ENCODE measurements at places on chromosomes 2 and 18.

- DNase-seq: no peak
These were observed 35.5 kb upstream of the PELI1 start for GRCh38 chr2:64179582-64180321.

DNA sequence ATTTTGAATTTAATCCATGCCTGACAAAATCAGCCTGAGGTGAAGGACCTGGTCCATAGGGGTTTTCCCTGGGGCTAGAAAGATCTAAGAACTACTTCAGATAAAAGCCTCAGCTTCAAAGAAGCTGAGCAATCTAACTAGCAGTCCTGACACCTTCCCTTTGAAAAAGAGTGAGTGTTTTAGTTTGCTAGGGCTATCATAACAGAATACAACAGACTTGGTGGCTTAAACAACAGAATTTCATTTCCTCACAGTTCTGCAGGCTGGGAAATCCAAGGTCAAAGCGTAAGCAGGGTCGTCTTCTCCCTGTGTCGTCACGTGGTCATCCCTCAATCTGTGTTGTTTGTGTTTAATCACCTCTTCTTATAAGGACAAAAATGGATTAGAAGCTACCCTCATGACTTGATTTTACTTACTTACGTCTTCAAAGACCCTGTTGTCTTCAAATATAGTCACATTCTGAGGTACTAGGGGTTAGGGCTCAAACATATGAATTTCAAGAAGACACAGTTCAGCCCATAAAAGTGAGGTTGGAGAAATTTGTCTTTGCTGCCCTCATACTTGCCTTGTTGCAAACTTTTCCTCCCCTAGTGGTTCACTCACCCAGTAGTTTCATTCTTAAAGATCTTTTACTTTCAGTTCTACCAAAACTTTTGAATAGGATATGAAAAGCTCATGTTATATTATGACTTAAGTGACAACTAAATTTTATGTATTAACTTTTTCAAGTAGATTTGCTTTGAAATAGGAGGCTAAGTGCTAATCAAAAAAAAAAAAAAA lies 673.8 kb downstream of the ARHGAP15 start:
- peak; percentile 4 for DNase-seq

GRCh38 chr2:133653056-133653455 lies 84.8 kb upstream of the NCKAP5 start:
- DNase-seq: no peak

GRCh38 chr2:54704688-54705605 lies 18.5 kb upstream of the EML6 start:
- DNase-seq: peak; percentile 13

DNA sequence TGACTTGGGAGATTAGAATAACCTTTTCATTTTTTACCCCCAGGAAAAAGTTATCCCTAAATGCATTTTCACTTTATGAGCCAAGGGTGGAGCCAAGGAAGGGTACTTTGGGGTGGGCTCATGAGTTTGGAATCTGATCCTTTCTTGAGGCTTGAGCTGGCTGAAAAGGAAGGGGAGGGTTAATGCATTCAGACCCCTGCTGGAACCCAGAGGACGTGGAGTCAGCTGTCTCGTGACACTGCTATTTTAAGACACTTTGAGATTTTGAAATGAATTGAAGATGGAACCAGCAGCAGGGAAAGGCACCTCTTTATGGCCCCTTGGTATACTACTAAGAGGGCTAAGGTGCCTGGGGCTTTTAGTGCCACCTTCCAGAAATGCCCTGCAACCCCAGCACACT lies 90.4 kb downstream of the MARCHF4 start:
- DNase-seq: no peak

- DNase-seq: no peak
These were observed 372.1 kb upstream of the MYT1L start for GRCh38 chr2:2703172-2703571.

GRCh38 chr2:117351396-117351795 lies 463.1 kb upstream of the DDX18 start:
- no peak for DNase-seq

DNA sequence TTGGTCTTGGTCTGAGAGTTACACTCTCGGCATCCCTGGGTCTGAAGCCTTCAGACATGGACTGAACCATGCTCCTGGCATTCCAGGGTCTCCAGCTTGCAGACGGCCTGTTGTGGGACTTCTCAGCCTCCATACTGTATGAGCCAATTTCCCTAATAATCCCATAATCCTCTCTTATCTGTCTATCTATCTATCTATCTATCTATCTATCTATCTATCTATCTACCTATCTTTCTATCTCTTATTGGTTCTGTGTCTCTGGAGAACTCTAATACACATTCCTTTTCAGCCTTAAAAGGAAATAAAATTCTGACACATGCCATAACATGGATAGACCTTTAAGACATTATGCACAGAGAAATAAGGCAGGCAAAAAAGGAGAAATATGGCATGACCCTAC lies 24.4 kb downstream of the SLC39A6 start:
- DNase-seq: no peak

GRCh38 chr18:25239581-25240419 lies 112.2 kb downstream of the ZNF521 start:
- no peak for DNase-seq

DNA sequence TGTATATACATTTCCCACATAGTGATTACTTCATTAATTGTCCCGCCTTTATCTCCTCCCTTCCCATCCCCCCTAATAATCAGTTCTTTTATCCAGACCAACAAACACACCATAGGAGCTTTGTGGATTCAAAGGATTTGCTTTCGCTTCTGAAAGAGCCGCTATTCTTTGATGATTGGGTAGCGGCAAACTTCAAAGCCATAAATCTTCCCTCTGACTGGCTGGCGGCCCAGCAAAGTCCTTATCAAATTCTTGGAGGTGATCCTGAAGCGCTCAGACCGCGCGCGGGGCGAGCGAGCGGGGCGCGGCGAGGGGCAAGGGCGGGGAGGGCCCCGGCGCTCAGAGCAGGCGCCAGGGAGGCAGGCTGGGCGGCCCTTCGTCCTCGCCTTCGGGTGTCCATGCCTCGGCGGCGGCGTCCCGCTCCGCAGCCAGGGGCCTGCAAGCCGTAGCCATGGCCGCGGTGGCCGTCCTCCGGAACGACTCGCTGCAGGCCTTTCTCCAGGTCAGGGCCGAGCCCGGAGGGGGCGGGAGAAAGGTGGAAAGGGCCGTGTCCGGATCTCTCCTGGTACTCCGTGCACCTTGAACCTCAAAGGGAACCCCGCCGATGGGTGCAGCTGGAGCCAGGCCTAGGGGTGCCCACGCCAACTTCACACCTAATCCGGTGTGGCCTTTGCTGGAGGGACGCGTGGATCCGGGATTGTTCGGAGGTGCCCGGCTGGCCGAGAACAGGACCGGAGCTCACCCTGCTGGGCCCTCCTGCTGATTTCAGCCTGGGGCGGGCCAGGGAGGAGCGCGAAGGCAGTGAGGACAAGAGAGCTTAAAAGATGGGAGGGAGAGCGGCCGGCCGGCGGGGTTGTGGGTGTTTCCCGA lies at the start of gene SP5:
TSS of gene SP5 (plus strand) at position 276 of the 870 bp plus-strand sequence. CDS start at position 452, 176 bp downstream.
- DNase-seq: no peak

- DNase-seq: no peak
These were observed 67.7 kb downstream of the CLIP4 start for GRCh38 chr2:29182920-29183319.

- no peak for DNase-seq
These were observed 253.3 kb upstream of the TANK start for GRCh38 chr2:160906878-160907277.

DNA sequence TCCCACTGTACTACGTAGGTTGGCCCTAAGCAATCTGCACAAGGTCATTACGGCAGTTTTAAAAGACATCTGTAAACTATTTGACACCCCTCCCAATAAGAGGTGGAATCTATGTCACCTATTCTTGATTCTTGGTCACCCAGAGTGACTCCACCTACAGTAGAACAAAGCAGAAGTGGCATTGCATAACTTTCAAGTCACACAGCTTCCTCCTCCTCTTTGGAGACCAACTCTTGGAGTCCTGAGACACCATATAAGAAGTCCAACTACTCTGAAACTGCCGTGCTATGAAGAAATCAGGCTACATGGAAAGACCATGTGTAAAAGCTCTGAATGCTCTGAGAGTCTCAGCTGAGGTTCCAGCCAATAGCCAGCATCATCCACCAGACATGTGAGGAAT lies 253.5 kb upstream of the CDH20 start:
- DNase-seq: no peak

DNA sequence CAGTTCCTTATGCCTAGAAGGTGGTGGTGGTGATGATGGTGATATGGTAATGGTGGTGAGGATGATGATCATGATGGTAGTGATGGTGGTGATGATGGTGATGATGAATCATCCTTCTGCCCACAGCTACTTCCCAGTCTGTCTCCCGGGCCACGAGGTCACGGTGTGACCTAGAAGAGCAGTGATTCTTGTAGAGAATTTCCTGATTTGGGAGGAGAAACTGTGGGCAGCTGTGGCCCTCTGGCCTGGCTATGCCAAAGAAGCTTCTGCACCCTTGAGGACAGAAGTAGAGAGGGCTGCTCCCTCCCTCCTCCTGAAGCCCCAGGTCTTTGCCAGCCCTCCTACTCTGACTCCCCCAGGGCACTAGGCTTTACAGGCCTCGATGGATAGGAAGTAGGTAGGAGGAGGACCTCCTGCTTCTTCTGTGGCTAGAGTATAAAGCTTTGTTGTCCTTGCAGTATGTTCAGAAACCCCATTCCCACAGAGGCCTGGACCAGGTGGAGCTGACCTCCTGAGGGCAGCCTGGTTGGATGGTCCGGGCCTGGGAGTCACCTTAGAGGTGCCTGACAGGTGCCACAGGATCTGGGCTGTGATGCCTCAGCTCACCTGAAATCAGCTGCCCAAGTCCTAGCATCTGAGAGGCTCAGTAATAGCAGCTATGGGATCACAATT lies 57.9 kb upstream of the EPAS1 start:
- DNase-seq: no peak

DNA sequence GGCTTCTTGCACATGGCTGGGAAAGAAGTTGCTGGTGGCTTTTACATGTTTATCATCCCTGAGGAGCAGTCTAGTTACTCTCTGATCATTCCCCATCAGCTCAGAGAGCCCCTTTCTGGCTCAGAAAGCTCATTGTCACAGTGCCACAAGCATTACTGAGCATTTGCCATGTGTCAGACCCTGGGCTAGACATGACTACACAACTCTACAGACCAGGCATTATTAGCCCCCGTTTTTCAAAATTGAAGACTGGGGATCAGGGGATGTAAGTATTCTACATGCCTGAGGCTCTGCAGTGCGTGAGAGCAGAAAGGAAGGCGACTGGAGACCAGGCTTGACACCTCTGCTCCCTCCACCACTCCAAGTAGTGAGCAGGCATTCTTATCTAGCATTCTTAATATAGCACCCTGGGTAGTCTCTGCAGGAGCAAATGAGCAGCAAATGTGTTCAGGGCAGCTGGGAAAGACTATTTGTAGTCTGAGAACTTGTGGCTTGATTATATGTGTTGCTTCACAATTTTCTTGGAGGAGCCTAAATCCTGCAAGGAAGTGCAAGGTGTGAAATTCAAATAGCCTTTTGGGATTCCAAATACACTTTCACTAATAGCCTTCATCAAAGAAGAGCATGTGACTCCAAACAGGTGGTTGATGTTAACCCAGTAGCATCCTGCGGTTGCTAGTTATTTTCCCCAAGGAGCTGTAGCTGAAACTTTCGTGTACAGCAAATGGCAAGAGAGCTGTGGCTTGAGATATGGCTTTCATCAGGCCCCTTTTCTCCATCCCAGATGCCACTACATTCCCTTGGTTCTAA lies 143.2 kb downstream of the DDX1 start:
- DNase-seq: no peak

- no peak for DNase-seq
These were observed 47.4 kb downstream of the ARHGAP15 start for GRCh38 chr2:143176606-143177005.

DNA sequence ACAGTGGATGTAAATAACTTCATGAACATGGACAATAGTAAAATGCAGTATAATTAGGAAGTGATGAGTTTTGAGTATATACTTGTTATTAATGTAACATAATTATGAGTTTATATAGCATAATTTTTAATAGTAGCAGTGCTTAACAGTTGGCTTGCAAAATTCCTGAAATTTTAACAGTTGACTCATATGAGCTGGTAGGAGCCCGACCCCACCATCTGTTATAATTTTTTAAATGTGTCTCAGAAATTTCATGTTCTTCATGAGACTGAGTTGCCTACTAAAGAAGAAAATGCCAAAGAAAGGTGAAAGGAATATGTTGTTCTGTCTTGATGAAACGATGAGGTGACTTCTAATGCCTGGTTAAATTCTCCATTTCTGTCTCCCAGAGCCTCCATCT lies 62.6 kb downstream of the ITGB1BP1 start:
- DNase-seq: no peak

DNA sequence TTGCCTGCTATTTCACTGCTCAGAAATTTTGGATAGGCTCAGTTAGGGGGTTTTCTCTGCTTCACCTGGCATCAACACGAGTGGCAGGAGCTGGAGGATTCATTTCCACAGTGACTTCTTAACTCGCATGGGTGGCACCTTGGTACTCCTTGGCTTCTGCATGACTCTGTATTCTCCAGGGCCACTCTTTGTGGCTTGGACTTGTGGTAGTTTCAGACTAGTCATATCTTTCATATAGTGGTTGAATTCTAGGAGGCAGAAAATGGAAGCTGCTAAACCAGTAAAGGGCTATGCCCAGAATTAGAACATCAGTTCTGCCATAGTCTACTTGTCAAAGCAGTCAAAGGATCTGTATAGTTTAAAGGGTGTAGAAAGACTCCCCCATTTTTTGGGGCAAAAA lies 6.8 kb downstream of the MAIP1 start:
- no peak for DNase-seq

DNA sequence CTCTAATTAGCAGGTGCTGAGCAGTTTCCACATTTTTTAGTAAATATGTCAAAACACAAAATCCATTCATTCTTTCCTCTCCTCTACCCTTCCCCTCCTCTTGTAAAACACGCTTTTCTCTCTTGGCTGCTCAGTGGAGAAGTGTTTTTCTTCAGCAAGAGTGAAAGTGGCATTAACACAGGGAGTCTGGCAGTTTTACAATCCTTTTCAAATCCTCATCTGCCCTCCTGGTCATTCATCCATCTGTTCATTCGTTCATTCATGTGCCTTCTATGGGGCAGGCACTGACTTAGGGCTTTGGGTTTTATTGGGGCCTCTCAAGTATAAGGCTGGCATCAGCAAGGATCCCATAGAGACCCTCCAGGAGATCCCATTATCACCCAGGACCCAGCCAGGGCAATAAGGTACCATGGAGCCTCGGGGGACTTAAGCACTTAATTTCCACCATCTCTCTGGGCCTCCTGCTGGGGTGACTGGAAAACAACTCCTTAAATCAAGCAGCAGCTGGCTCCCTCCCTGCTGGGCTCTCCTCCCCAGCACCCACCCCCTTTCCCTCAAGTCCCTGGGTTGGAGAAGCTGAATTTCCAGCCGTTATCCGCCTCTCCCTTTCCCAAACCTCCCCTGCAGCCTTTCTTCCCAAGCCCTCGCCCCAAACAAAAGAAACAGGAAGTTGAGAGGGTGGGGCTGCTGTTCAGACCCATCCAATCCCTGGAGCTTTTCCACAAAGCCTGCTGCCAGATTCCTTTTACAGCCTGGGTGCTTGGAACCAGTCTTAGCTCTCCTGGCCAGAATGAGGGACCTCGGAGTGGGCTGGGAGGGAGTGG lies 32.6 kb downstream of the MARCHF4 start:
- DNase-seq: no peak

GRCh38 chr2:9547262-9547991 lies 8.2 kb downstream of the ADAM17 start:
- no peak for DNase-seq
